Activated naive CD8-positive, alpha-beta T cell treated with anti-CD3 and anti-CD28 coated beads, Interleukin-2, amount 10 ng/mL, durations not matched to agents 7 days and 5 days (primary cell): ENCODE measurements at places on chromosomes 7 and 10. TPM values are rescaled to one million over a fixed set of nuclear protein-coding genes. Genes with fewer than 3 reads are reported as not detected.

DNA sequence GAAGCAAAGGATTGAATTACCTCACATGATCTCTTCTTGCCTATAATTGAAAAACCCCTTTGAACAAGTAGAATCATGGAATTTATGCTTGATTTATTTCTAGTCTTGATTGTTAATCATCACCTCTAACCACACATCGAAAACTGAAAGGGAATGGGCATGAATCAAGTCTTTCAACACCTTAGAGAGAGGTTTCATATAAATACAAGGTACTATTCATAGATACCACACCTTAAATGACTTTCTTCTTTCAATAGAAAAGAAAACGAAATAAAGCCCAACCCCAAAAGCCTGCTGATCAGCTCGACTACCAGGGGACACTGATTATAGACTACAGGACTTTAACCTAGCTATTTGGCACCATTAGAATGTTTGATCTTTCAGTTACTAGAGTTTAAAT, 128.6 kb upstream of the PTPRZ1 start:
- DNase-seq: no peak
- H3K4me3 ChIP-seq: no peak overlapping the region
- H3K27ac ChIP-seq: no peak overlapping the region

- H3K27me3 ChIP-seq: no peaks in the 10 kb centered on the region
- H3K4me3 ChIP-seq: no peak overlapping the region
- no peaks in the 10 kb centered on the region for H3K36me3 ChIP-seq
- H3K4me1 ChIP-seq: no peaks in the 10 kb centered on the region
- H3K27ac ChIP-seq: no peak overlapping the region
Measured at GRCh38 chr10:43707770-43708169, 59.1 kb upstream of the ZNF32 start.

DNA sequence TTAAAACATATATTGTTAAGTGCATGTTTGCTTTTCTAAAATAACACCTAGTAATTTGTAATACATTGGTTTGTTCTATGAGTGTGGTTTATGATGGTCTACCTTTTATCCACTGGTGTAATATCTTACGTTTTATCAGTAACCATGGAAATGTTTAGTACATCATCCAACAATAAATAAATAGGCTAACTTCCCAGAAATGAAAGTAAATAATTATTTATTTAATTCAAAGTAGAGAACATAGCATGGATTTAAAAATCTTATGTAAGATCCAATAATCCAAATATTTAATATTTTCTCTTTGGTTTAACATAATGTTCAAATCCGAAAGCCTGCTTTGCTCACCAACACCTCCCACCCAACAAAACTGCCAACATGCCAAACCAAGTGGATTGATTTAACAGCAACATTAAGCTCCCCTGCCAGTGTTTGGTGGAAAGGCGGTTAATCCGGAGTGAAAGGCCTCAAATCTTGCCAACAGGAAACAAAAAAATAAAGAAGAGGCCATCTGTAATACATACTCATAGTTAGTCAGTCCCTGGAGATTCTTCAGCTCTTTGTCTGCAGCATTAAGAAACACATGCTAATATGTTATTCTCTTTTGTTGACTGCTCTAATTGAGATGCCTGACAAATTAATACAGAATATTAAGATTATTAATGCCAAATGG, 897.8 kb downstream of the CNTNAP2 start:
- H3K4me3 ChIP-seq: no peak overlapping the region
- no peak for DNase-seq
- H3K4me1 ChIP-seq: no peaks in the 10 kb centered on the region
- H3K36me3 ChIP-seq: no peaks in the 10 kb centered on the region
- no peak overlapping the region for H3K27ac ChIP-seq
- no peaks in the 10 kb centered on the region for H3K27me3 ChIP-seq

DNA sequence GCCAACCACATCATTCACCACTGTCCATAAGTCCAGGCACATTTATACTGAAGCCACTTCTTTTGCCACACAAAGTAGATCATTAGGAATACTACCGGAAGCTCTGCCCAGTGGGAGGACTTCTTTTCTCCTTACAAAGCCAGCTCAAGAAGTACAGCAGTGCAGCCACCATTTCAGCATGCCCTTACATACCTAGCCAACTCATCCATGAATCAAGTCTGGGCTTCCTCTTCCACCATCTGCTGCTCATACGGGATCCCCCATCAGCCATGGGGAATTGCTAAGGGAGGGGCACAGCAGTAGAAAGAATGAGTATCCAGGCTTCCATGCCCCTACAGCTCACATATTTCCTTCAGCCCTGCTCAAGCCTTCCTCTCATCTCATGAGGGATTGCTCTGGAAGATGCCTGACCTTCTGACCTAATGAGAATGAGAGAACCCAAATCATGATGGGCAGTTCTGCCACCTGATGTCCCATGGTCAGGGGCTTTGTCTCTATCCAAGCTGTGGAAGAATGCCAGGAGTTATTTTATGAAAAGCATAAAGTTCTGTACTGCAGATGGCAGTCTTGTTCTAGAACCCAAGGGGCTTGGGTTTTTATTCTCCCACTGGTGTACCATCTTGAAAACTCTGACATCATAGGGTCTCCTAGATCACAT, 39.5 kb downstream of the ACSM6 start:
- no peak for DNase-seq
- peaks cover 5% of the 10 kb centered on the region for H3K36me3 ChIP-seq
- peaks cover 3% of the 10 kb centered on the region for H3K27me3 ChIP-seq
- H3K27ac ChIP-seq: no peak overlapping the region
- H3K4me3 ChIP-seq: no peak overlapping the region

GRCh38 chr10:65550761-65551160, 1375.1 kb upstream of the LRRTM3 start:
- H3K27me3 ChIP-seq: no peaks in the 10 kb centered on the region
- no peak overlapping the region for H3K27ac ChIP-seq
- H3K36me3 ChIP-seq: no peaks in the 10 kb centered on the region

DNA sequence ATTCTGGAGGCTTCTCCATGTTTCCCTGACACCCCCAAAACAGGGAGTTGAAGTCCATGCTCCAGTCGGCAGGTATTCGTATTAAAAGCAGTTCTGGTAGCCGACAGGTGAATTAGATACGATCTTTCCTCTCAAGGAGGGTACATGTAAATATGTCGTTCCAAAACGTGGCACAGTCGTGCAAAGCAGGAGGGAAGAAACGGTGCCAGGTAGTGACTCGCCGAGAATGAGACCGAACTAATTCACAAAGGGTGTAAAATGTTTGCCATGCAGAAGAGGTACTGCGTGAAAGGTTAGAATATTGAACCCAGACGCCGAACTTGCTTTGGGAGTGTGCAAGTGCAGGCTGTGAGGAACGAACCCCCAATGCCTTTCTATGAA, 483 bp downstream of the EDRF1 start:
- no peaks in the 10 kb centered on the region for H3K27me3 ChIP-seq
- H3K4me1 ChIP-seq: peaks cover 23% of the 10 kb centered on the region
- peak overlapping the region; percentile 98 for H3K4me3 ChIP-seq
- H3K36me3 ChIP-seq: peaks cover 17% of the 10 kb centered on the region

DNA sequence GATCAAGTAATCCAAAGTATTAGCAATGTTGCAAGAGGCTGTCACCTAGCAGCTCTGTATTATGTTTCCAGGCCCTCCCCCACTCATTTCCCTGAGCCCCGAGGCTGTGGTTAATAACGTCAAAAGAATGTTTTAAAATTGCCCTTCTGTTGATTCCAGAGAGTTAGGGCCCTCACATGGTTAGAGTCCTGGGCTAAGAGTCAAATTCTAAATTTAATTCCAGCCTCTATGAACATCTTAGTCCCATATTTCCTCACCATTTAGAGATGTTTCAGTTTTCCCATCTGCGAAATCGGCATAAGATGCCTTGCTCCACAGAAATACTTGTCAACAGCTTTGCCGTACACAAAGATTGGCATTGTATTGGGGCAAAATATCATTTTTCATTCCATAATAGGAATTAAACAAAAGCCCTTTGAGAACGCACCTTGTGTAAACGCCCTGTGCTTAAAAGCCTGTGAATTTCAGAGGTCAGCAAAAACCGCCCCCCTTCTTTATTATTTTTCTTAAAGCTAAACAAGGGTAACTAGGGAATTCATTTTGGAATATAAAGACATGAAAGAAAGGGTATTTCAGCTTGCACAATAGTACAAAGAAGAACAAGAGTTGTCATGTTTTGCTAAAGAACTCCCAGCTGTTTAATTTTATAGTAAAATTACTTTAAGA, 135.8 kb downstream of the ARID5B start:
- H3K4me3 ChIP-seq: no peak overlapping the region
- H3K27ac ChIP-seq: peak overlapping the region; percentile 66
- no peaks in the 10 kb centered on the region for H3K27me3 ChIP-seq
- no peak for DNase-seq
- H3K4me1 ChIP-seq: peaks cover 52% of the 10 kb centered on the region

DNA sequence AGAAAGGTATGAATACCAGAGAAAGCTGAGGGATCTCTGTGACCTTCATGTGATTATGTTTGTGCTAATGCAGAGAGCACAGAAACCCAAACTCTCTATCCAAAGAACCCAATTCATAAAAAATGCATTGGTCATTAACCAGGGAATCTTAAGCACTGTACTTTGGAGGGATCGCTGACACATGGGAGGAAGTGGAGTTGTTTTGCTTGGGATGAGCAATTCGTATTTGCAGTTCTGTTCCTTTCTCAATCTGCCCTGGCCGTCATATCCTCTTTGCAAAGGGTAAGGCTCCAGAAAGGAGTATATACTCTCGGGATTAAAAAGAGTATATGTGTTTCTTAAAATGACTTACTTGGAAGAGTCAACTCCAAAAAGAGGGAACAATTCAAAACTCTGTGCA, 221.3 kb downstream of the POU6F2 start:
- H3K4me3 ChIP-seq: no peak overlapping the region
- no peaks in the 10 kb centered on the region for H3K27me3 ChIP-seq
- H3K36me3 ChIP-seq: no peaks in the 10 kb centered on the region

GRCh38 chr10:78894841-78895195, 173.9 kb upstream of the ZMIZ1 start:
- H3K4me3 ChIP-seq: no peak overlapping the region
- peaks cover 7% of the 10 kb centered on the region for H3K4me1 ChIP-seq
- H3K36me3 ChIP-seq: peaks cover 2% of the 10 kb centered on the region
- H3K27me3 ChIP-seq: peaks cover 2% of the 10 kb centered on the region
- DNase-seq: no peak

DNA sequence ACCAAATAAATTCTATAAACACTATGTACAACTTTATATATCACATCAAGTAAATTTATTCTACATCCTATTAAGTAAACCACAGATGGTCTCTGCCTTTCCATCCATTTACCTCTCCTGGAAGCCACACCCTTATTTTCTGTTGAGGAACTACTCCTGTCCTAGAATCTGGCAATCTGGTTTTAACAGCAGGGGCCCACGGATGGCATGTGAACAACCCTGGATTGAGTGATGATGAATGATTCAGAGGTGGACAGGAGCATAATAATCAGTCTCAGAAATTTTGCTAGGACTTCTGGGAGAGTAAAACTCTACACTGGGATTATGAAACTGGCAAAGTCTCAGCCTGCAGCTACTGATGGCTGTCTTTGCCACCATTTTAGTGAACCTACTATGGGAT, 54.1 kb downstream of the CDK6 start:
- no peaks in the 10 kb centered on the region for H3K27me3 ChIP-seq
- DNase-seq: no peak
- H3K4me3 ChIP-seq: no peak overlapping the region
- H3K36me3 ChIP-seq: peaks cover 53% of the 10 kb centered on the region

- H3K4me1 ChIP-seq: peaks cover 27% of the 10 kb centered on the region
- H3K4me3 ChIP-seq: peak overlapping the region; percentile 82
- peak; percentile 59 for DNase-seq
- H3K27me3 ChIP-seq: no peaks in the 10 kb centered on the region
- peak overlapping the region; percentile 95 for H3K27ac ChIP-seq
Measured at GRCh38 chr10:132551093-132551807, 13.7 kb downstream of the INPP5A start.

DNA sequence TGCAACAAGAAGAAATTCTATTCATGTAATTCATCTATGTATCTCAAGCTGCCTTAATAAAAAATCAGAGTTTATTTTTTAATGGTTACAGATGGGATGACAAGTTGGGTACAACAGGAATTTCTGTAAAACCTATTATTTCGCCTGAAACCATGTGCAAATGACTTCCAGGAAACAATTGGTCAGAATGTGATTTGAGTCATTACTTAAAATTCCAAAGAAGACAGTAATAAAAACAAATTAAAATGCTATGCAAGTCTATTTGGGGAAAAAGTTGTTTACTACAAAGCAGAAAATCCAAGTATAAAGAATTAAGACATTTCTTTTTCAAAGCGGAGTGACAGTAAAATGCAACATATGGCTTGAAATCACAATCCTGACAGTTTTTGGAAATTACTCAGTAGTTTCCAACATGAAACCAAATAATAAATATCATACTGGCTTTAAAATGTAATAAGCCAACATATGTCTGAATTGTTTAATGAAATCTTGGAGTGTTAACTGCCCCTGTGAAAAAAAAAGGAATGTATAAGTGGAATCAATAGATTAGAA, 41.5 kb upstream of the SEMA3C start:
- no peaks in the 10 kb centered on the region for H3K4me1 ChIP-seq
- H3K4me3 ChIP-seq: no peak overlapping the region
- H3K27me3 ChIP-seq: no peaks in the 10 kb centered on the region
- DNase-seq: no peak
- H3K27ac ChIP-seq: no peak overlapping the region

DNA sequence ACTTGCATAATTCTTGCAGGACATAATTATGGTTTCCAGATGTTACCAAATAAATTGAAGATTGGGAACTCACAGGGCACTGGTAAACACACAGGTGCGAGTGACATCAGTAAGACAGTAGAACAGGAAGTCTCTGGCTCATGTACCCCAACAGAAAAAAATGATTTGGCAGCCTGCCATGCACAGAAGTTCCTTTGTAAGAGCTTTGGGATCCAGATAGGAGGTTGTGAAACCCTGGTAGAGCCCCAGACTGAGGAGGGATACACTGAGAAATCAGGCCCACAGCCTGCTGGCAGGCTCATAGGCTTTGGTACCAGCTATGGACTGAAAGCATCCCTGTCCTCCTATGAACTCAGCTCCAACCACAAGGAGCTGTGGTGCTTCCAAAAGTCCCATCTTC, 118.0 kb downstream of the COBL start:
- no peak overlapping the region for H3K27ac ChIP-seq
- H3K4me1 ChIP-seq: no peaks in the 10 kb centered on the region
- peaks cover 20% of the 10 kb centered on the region for H3K27me3 ChIP-seq
- H3K4me3 ChIP-seq: no peak overlapping the region
- no peak for DNase-seq

DNA sequence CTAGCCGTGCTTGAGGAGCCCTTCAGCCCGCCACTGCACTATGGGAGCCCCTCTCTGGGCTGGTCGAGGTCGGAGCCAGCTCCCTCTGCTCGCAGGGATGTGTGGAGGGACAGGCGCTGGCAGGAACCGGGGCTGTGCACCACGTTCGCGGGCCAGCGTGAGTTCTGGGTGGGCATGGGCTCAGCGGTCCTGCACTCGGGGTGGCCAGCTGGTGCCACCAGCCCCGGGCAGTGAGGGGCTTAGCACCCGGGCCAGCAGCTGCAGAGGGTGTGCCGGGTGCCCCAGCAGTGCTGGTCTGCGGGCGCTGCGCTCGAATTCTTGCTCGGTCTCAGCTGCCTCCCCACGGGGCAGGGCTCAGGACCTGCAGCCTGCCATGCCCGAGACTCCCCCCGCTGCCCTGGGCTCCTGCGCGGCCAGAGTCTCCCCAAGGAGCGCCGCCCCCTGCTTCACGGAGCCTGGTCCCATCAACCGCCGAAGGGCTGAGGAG, 90.8 kb upstream of the NRG3 start:
- H3K4me3 ChIP-seq: no peak overlapping the region
- DNase-seq: no peak
- no peaks in the 10 kb centered on the region for H3K36me3 ChIP-seq
- no peak overlapping the region for H3K27ac ChIP-seq

CPA2 gene
- total RNA-seq: not detected

RASSF4 gene
- total RNA-seq: 3.1 TPM

TRUB1 gene
- total RNA-seq: 12.3 TPM

ANKRD61 gene
- total RNA-seq: not detected

CYP2C18 gene
- not detected for total RNA-seq

HDAC9 gene
- 0.71 TPM for total RNA-seq

FANK1 gene
- total RNA-seq: 0.96 TPM

VPS37D gene
- 0.45 TPM for total RNA-seq

RELN gene
- not detected for total RNA-seq
